ENCODE measurements at places on chromosomes 16 and 17. TPM values are rescaled to one million over a fixed set of nuclear protein-coding genes. Genes with fewer than 3 reads are reported as not detected.

The PRKCA gene
- total RNA-seq = 7.1 TPM

The CLDN7 gene
- total RNA-seq = 0.82 TPM

The ABCA10 gene
- 0.65 TPM for total RNA-seq

The ASPA gene
- not detected for total RNA-seq

The CHD9NB gene
- 0.97 TPM for total RNA-seq

The TBC1D3 gene
- not detected for total RNA-seq

The AARSD1 gene
- total RNA-seq = 14.4 TPM

The PRSS8 gene
- not detected for total RNA-seq

The TERB1 gene
- total RNA-seq = 0.06 TPM
